ENCODE measurements at places on chromosomes 7 and 10.

- no peak for DNase-seq
Observed at GRCh38 chr7:129494041-129494440, 8.3 kb upstream of the SMKR1 start.

DNA sequence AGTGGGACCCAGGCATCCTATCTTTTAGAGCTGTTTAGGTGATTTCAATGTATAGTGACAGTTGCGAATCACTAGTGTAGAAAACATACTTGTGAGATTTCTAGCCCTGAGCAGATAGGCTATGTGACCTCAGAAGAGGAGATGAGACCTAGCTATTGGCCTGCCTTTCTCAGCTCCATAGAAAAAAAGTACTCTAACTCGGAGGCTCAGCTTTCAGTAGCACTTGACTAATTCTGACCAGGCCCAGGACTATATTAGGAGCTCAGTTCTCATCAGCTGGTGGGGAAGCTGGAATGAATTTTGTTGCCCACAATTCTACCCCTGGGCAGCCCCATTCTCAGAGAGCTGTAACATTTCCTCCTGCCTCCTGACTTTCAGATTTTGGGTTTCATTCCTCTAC is 179.9 kb upstream of the NAMPT start:
- DNase-seq, result no peak

DNA sequence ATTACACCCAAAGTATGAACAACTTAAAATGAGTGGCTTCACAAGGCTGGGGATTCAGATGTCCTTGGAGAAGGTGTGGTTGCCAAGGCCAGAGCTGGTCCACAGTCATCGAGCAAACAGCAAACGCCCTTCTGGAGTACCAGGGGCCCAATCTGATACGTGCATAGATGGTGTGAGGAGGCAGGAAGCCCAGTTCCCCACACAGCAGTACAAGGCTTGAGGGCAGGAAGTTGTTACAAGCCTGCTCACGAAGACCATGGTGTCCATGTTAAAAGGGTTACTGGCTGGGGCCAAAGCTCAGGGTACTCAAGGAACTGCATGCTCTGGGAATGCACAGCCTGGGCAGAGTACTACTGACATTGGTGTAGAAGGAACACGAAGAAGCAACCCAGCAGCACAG is 4.6 kb upstream of the ANKRD26 start:
- DNase-seq, result no peak

DNA sequence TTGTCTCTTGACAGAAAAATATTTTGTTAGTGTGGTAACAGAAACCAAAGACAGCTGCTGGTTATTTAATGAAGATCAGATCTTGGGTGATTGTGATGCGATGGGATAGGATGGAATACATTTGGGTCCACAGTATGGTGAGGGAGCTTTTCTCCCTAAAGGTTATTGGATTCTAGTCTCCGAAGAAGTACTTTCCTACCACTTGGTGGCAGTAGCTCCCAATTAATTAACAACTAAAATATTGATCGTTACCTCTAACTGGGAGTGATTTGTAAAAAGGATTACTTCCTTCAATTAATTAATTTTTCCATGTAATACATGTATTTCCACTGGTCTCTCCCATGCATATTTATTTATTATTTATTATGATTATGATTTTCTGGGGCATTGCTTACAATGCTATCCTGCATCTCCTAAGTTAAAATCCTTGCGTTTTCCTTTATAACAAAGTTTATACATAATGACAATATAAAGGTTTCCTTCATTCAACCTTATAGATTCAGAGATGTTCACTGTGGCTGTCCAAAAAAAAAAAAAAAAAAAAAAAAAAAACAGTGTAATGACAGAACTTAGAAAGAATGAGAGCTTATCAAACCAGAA is 25.6 kb downstream of the TMEM196 start:
- DNase-seq, result peak; percentile 52

DNA sequence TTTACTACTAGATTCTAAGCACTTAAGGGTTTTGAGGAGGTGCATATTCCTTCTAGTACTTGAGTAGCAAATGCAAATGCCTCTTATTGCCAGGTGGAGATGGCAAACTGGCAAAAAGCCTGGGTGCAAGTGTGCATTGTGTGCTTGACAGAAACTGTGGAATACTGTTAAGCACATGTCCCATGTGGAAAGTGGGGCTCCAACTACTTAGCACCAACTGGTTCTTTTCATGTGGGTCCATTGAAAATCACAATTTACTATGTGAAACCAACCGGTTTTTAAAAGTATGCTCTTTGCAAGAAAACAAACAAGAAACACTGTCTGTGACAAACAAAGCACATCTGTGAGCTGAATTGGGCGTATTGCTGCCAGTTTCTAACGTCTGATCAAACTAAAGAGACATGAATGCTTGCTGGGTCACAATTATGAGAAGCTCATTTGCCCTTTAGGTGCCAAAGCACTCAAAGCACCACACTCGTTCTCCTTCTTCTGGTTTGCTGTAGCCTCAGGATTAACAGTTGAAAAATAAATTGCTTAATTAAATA is 197.4 kb downstream of the SEMA3E start:
- DNase-seq, result peak; percentile 40

GRCh38 chr7:151796871-151797537 is 79.9 kb downstream of the PRKAG2 start:
- no peak for DNase-seq

GRCh38 chr7:39811161-39811614 is 138.9 kb upstream of the CDK13 start:
- DNase-seq, result peak; percentile 52

DNA sequence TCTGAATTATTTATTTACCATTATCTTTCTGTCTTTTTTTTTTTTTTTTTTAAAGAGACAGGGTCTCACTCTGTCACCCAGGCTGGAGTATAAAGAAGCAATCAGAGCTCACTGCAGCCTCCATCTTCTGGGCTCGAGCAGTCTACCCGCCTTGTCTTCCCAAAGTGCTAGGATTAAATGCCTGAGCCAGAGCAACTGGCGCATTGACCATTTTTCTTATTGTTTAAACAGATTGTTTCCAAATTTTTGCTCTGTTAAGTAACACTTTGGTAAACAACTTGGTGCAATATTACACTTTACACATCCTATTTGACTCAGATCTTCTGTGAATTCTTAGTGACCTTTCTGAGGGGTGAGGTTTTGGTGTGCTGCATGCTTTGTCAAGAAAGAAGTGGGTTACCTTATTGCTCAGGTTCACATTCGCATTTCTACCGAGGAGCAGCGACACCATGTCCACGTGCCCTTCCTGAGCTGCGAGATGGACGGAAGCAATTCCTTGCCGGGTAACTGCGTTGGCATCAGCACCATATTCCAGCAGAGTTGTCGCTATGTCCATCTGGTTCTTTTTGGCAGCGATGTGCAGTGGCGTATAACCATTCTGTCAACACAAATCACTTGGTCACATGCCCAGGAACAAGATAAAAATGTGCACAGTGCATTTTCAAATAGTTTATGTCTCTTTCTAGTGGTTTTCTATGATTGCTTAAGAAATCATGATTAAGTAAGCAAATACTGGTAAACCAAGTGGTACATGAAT is 203.2 kb downstream of the ANK3 start:
- no peak for DNase-seq

- no peak for DNase-seq
Observed at GRCh38 chr7:132488634-132489302, 87.5 kb downstream of the PLXNA4 start.

- DNase-seq, result no peak
Observed at GRCh38 chr7:36025190-36025589, 127.9 kb upstream of the EEPD1 start.

DNA sequence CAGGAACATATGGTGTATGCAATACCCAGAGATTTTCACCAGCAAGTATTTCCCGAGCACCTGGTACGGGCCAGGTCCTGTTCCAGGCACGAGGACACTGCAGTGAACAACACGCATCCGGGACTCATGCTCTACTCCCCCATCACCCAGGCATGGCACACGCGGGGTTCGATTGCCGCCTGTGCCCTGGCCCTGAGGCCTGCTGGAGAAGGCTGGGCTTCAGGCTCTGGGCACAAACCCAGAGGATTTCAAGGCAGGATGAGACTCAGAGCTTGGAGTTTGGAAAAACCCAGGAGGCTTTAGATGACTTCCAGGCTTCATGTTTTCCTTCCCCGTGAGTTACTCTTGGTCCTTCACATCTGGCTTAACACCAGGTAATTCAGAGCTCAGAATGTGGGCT is 143.5 kb downstream of the NEURL1 start:
- no peak for DNase-seq

- DNase-seq, result peak; percentile 66
Observed at GRCh38 chr7:455110-455928, 64.3 kb downstream of the PDGFA start.

GRCh38 chr10:28049286-28049685 is 50.4 kb upstream of the ODAD2 start:
- no peak for DNase-seq

DNA sequence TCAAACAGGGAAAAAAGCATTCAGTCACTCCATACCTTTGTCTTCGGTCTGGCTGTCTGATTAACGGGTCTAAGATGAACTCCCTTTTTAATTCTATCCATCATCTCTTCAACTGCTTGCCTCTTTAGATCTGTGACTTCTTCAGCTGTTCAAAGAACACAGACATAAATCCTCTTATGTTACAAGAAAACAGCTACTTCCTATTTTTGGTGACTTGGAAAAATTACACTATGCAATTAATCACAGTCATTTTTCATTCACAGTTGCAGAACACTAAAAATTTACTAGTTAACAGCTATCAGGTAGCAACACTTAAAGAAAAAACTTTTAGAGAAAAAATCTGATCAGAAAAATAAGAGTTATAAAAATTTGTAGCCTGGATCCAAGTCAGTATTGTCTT is 66.0 kb downstream of the ENO4 start:
- no peak for DNase-seq

DNA sequence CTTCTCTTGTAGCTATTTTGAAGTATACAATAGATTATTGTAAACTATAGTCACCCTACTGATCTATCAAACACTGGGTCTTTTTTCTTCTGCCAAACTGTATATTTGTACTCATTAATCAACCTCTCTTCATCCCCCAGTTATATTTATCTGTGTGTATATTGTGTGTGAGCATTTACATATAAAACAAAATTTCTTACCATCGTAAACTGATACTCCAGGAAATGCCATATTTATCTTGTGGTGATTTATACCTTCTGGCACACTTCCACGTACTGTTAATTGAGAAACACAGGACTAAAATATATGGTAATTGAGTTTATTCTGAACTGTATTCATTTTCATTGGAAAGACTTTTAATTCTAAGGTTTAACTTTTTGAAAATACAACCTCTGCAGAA is 18.9 kb downstream of the ANLN start:
- peak; percentile 15 for DNase-seq

DNA sequence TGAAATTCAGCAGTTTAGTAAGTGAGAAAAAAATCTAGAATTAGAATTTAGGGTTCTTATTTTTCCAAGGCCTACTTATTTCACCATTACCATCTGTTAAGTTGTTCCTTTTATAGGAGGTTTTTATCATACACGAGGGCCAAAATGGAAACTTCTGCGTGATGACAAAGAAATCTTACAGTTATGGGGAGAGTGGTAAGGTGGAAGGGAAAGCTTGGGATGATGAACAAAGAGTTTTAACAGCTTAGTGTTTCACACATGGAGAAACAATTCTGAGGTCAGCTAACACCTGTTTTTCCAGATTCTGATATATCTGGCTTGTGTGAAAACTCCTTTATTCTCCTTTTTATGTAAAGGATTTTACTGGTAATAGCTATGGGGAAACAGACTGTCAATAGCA is 49.8 kb upstream of the SEMA3C start:
- no peak for DNase-seq

- DNase-seq, result no peak
Observed at GRCh38 chr7:50953820-50954219, 171.1 kb upstream of the GRB10 start.

DNA sequence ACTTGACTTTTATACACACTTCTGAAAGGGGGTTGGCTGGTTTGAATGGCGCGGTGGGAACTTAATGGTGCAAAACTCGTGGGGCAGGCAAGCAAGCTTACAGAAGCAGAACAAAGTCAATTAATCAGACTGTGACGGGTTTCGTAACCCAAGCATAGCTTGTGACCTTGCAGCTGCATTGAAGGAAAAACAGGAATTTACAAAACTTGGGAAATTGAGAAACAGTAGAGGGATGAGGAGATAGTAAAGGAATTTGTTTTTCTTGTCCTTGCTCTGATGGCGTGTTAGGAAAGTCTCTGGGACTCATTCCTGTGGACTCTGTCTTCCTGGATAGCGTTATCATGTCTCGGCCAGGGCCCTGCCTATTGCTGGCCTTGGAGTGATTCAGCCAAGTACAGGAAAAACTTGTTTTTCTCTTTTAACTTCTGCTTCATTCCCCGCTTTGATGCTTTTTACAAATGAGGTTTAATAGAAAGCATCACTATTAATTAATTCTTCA is 220.0 kb upstream of the KCND2 start:
- no peak for DNase-seq

GRCh38 chr10:126841341-126841895 is 63.8 kb upstream of the DOCK1 start:
- no peak for DNase-seq

DNA sequence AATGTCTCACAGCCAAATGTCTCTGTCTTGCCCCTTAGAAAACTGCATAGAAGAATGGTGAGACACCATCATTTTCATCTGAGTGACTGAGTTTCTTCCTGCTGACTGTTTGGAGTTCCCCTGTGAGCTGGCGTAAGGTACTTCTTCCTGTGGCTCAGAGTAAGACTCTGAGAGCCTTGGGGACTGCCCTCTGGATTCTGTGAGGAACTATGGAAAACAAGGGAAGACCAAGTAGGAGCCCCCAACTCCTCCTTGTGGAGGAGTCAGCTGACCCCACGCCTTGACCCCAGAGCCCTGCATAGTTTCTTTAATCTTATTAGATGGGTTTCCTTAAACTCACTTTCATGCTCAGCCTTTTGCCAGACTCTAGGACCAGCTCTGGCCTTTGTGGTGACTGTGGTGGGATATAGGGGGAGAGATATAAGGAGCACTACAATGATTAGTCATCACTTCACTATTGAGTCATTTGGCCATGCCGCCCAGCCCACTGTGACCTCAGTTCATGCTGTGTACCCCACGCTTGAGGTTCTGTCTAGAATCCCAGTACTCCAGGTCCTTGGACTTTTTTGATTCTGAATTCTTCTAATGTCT is 51.8 kb upstream of the FAM133B start:
- DNase-seq, result no peak

GRCh38 chr10:62946278-62946677 is 130.1 kb upstream of the EGR2 start:
- DNase-seq, result no peak

DNA sequence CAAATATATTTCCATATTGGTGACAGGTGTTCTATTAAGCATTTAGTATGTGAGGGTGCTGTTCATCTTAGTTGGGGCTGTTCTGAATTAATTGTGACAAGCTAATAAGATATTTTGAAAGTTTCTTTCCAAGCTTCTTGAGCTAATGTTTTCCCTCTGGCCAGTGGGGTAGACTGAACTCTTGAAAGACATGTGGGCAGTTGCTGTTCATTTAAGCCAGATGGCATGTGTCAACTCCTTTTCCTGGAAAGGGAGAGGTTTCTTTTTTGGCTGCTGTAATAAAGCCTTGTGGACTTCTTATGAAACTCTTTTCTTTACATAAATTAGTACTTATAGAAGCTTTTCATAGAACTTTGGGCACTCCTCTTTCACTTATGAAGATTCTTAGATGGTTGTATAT is 21.7 kb downstream of the RAB18 start:
- DNase-seq, result no peak

- DNase-seq, result no peak
Observed at GRCh38 chr10:73979809-73980433, 18.0 kb upstream of the VCL start.
